Tibial nerve (tissue), 4 donors: ENCODE measurements at places on chromosomes 5 and 9.

DNA sequence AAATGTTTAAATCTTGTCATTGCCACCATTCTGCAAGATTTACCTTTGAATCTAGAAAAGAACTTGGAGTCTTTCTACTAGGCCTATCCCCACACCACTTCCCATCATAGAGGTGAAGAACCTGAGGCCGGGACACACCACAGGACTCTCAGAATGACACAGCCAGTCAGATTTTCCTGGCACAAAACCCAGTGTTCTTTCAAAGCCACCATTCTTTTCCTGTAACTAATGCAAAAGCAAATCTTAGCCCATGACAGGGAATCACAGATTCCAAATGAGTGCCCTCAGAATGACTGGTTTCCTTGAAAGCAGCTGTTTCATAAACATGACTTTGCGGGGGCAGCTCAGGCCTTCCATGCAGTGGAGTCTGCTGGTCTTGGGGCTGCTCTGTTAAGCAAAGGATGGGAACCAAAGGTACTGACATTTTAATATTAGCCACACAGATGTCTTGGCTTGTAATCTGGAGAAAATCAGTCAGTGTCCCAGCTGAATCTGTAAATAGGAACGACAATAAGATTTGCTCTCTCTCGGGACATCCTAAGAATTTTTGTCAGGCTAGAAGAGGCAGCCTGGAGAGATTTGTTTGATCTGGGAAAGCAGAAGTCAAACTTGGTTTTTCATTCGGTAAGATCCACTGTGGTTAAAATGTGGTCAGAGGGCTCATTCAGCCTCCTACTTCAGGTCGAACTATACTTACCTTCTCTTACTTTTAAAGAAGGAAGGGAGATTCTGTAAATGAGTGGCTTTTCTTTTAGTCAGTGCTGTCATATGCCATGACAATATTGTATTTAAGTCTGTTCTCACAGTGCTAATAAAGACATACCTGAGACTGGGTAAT lies 115.1 kb downstream of the PALM2AKAP2 start:
- no peaks in the 10 kb centered on the region for H3K36me3 ChIP-seq
- no peak overlapping the region for H3K4me3 ChIP-seq
- H3K27me3 ChIP-seq: no peaks in the 10 kb centered on the region
- H3K4me1 ChIP-seq: no peaks in the 10 kb centered on the region

GRCh38 chr9:104633976-104634520 lies 16.0 kb upstream of the OR13C9 start:
- no peaks in the 10 kb centered on the region for H3K27me3 ChIP-seq
- no peaks in the 10 kb centered on the region for H3K36me3 ChIP-seq
- DNase-seq: no peak
- H3K4me3 ChIP-seq: no peak overlapping the region
- no peak overlapping the region for H3K27ac ChIP-seq

DNA sequence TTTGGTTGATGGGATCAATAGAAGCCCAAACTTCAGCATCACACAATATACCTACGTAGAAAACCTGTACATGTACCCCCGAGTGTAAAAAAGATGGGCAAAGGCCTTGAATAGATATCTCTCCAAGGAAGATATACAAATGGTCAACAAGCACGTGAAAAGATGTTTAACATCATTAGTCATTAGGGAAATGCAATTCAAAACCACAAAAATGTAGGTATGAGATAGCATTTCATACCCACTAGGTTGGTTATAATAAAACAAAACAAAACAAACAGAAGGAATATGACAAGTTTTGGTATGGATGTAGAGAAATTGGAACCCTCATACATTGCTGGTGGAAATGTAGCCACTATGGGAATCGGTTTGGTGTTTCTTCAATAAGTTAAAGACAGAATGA lies 33.1 kb upstream of the PPARGC1B start:
- H3K4me3 ChIP-seq: no peak overlapping the region
- no peak for DNase-seq
- no peaks in the 10 kb centered on the region for H3K36me3 ChIP-seq
- no peak overlapping the region for H3K27ac ChIP-seq
- no peaks in the 10 kb centered on the region for H3K27me3 ChIP-seq

- H3K27me3 ChIP-seq: no peaks in the 10 kb centered on the region
- H3K4me3 ChIP-seq: peak overlapping the region; percentile 56
- peak overlapping the region; percentile 67 for H3K27ac ChIP-seq
- H3K36me3 ChIP-seq: no peaks in the 10 kb centered on the region
- H3K4me1 ChIP-seq: peaks cover 59% of the 10 kb centered on the region
Observed at GRCh38 chr9:130446101-130446861, 1.5 kb downstream of the ASS1 start.

- H3K27me3 ChIP-seq: no peaks in the 10 kb centered on the region
- H3K27ac ChIP-seq: no peak overlapping the region
- no peaks in the 10 kb centered on the region for H3K4me1 ChIP-seq
- H3K4me3 ChIP-seq: no peak overlapping the region
- H3K36me3 ChIP-seq: no peaks in the 10 kb centered on the region
- DNase-seq: no peak
Observed at GRCh38 chr9:137368431-137369035, 54.4 kb downstream of the EXD3 start.

GRCh38 chr5:88792144-88792840 lies 90.7 kb downstream of the MEF2C start:
- H3K36me3 ChIP-seq: no peaks in the 10 kb centered on the region
- no peak overlapping the region for H3K27ac ChIP-seq
- no peak for DNase-seq
- no peak overlapping the region for H3K4me3 ChIP-seq
- no peaks in the 10 kb centered on the region for H3K4me1 ChIP-seq

GRCh38 chr5:57772512-57772911 lies 289.9 kb upstream of the ACTBL2 start:
- no peak overlapping the region for H3K27ac ChIP-seq
- H3K36me3 ChIP-seq: no peaks in the 10 kb centered on the region
- H3K4me3 ChIP-seq: no peak overlapping the region
- H3K4me1 ChIP-seq: peaks cover 4% of the 10 kb centered on the region

DNA sequence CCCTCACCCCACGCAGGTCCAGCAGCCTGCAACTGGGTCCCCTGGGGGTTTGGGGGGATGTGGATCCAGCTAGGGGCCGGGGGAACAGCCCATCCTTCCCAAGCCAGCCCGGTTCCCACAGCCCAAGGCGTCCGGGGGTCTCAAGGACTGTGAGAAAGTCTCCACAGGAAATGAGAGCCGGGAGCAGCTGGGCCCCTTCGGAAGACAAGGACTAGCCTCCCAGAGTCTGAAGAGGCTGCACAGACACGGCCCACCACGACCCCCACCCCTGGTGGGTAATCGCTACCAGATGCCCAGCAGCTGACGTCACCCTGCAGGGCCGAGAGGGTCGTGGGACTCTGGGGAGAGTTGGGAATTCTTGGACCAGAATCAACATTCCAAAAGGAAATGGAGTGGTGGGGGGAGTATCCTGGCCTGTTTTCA lies 10.5 kb downstream of the SH2D3C start:
- H3K4me3 ChIP-seq: peak overlapping the region; percentile 8
- H3K27me3 ChIP-seq: no peaks in the 10 kb centered on the region
- peak overlapping the region; percentile 74 for H3K27ac ChIP-seq
- no peaks in the 10 kb centered on the region for H3K36me3 ChIP-seq

DNA sequence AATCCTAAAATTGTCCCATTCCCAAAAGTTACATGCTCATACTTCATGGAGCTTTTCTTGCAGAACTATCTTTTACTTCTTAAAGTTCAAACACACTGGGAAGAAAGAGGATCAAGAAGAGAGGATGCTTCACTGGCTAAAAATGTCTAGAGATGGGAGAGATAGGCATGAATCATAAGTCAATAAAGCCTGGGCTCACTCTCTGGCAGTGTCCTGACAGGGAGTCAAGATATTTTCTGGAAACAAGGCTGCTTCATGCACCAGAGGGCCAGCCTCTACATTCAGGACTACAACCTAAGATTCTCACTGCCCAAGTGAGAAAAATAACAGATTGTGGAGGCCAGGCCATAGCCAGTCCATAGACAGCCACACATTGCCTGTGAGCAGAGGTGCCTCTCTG lies 1358.4 kb downstream of the EFNA5 start:
- no peaks in the 10 kb centered on the region for H3K27me3 ChIP-seq
- peaks cover 3% of the 10 kb centered on the region for H3K4me1 ChIP-seq
- H3K36me3 ChIP-seq: no peaks in the 10 kb centered on the region
- H3K27ac ChIP-seq: no peak overlapping the region

GRCh38 chr5:34656700-34657273 lies 659 bp downstream of the RAI14 start:
- DNase-seq: no peak
- H3K36me3 ChIP-seq: no peaks in the 10 kb centered on the region
- no peaks in the 10 kb centered on the region for H3K27me3 ChIP-seq
- no peaks in the 10 kb centered on the region for H3K4me1 ChIP-seq
- H3K27ac ChIP-seq: peak overlapping the region; percentile 91
- peak overlapping the region; percentile 43 for H3K4me3 ChIP-seq

DNA sequence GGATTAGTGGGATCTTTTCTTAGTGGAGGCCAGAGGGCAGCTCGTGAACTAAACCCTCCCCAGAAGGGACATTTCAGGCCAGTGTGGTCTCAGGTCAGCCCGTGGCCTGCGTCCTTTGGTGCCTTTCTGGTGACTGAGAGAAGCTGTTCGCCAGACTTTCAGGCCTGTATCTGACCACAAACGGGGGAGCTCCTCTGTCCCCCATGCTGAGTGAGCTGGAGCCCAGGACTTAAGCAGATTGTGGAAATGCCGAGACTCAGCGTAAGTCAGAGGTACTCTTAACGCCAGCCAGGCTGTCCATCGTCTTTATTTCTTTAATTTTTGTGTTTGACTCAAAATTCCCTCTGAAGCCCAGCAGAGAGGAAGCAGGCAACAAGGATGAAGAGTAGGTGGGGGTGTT lies 54.8 kb upstream of the NCS1 start:
- DNase-seq: no peak
- no peaks in the 10 kb centered on the region for H3K27me3 ChIP-seq
- H3K4me3 ChIP-seq: no peak overlapping the region
- H3K27ac ChIP-seq: peak overlapping the region; percentile 36

DNA sequence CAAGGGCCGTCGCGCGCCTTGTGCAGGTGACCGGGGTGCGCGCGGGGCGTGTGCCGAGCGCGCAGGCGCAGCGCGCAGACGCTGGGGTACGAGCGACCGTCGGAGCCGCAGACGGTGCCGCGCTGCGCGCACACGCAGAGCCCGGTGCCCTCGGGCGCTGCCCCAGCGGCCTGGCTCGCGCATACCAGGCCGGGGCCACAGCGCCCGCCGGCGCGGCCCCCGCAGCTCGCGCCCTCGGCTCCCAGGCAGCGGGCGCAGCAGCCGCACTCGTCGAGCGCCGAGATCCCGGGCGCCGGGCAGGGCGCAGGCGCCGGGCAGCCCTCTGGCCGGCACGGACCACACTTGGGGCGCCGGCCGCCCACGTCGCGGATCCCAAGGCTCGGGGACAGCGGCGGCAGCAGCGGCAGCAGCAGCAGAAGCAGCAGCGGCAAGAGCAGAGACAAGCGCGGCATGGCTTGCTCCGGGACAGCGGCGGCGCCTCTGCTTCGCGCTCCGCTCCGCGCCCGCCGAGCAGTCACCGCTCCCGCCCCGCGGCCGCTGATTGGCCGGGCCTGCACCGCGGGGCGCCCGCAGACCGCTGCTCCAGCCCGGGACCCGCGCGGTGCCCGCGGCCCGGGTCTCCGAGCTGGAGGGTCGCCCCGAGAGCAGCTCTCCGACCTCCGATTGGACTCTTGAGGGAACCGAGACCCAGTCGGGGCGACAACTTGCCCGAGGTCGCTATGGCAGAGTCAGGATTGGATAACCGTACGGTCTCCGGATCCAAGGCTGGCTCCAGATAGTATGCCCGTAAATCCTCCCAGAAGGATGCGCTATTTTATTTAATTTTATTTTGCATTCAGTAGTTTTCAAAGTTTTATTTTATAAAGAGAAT lies at the start of gene IGFBPL1:
IGFBPL1 (minus strand) TSS at position 482 of the 871 bp plus-strand sequence; CDS start at position 452, 30 bp downstream.
- no peak within 1 kb of the TSS for H3K27ac ChIP-seq
- H3K27me3 ChIP-seq: peaks cover 43% of the 10 kb centered on the region
- no peaks in the 10 kb centered on the region for H3K36me3 ChIP-seq

DNA sequence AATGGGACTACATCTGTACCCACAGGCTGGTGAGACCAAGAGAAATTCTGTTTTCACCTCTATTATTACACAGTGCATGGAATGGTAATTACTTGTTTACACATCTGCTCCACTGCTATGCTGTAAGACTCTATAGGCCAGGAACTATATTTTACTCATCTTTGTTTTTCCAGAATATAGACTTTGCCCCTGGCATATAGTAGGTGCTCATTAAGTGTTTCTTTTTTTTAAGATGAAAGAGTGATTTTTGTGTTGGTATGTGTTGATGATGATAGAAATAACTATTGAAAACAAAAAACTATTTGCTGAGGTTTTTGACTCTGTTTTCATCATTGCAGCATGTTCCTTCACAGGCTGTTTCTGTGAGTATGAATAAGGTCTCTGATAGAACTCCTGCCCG lies 294.7 kb downstream of the CSNK1G3 start:
- H3K4me1 ChIP-seq: peaks cover 40% of the 10 kb centered on the region
- no peaks in the 10 kb centered on the region for H3K36me3 ChIP-seq
- H3K27me3 ChIP-seq: no peaks in the 10 kb centered on the region
- H3K27ac ChIP-seq: no peak overlapping the region
- H3K4me3 ChIP-seq: no peak overlapping the region

GRCh38 chr5:109987355-109987754 lies 297.6 kb downstream of the MAN2A1 start:
- H3K27me3 ChIP-seq: no peaks in the 10 kb centered on the region
- no peak overlapping the region for H3K27ac ChIP-seq
- no peaks in the 10 kb centered on the region for H3K36me3 ChIP-seq
- no peak overlapping the region for H3K4me3 ChIP-seq

DNA sequence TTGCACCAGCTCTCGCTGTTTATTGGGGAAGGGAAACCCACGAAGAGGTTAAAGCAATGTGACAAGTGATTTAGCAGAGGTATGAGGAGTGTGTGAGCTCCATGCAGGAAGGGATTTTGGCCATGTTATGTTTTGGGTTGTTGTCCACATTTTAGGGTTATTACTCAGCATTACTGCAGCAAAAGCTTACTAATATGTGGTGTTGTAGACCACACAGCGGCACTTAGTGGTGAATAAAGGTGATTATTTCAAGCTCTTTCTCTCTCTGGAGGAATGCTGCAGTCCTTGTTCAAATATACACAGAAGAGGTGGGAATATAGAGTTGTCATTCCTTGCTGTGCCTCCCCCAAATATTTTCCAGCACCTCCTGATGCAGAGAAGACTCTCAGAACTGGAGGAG lies 29.7 kb upstream of the AKNA start:
- H3K4me1 ChIP-seq: no peaks in the 10 kb centered on the region
- no peaks in the 10 kb centered on the region for H3K27me3 ChIP-seq
- H3K27ac ChIP-seq: no peak overlapping the region

DNA sequence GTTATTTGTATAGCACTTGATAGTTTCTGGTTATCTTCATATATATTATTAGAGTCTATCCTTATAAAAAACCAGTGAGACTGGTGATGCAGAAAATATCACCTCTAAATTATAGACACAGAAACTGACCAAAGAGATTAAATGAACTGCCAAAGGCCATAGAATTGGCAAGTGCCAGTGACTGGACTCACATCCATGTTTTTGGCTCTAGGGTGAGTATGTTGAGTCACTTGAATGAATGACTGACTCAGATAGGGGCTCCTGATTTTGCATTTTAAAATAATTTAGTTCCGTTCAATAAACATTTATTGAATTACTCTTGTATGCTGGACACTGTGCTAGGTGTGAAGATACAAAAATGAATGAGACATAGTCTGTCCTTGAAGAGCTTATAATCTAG lies 70.7 kb downstream of the NR2F1 start:
- H3K4me1 ChIP-seq: no peaks in the 10 kb centered on the region
- H3K4me3 ChIP-seq: no peak overlapping the region
- no peak for DNase-seq
- H3K27ac ChIP-seq: no peak overlapping the region

GRCh38 chr9:76921165-76921564 lies 15.3 kb upstream of the PRUNE2 start:
- H3K27me3 ChIP-seq: no peaks in the 10 kb centered on the region
- DNase-seq: no peak
- H3K4me3 ChIP-seq: no peak overlapping the region
- H3K27ac ChIP-seq: no peak overlapping the region
- no peaks in the 10 kb centered on the region for H3K4me1 ChIP-seq

- peaks cover 10% of the 10 kb centered on the region for H3K4me1 ChIP-seq
- H3K4me3 ChIP-seq: no peak overlapping the region
- no peaks in the 10 kb centered on the region for H3K36me3 ChIP-seq
- H3K27ac ChIP-seq: no peak overlapping the region
Observed at GRCh38 chr5:133712562-133712961, 100.2 kb upstream of the FSTL4 start.
